CMK (cell line): ENCODE measurements at places on chromosomes 11 and 22.

DNA sequence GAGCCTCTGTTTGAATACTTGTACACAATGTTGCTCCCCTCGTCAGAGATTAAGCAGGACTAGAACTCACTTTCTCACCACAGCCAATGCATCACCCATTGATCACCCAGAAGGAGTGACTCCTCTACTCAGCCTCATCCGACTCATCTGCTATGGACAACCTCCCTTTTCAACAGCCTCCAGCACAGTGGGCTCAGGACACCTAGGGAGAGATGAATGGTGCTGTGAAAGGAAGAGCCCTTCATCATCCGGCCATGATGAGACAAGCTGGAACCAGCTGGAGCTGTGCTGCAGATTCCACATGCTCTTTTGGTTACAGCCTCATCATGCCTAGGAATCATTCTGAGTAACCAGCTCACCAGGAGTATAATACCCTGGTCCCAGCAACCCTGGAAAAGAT lies 15.5 kb downstream of the C11orf91 start:
- no peak for DNase-seq

DNA sequence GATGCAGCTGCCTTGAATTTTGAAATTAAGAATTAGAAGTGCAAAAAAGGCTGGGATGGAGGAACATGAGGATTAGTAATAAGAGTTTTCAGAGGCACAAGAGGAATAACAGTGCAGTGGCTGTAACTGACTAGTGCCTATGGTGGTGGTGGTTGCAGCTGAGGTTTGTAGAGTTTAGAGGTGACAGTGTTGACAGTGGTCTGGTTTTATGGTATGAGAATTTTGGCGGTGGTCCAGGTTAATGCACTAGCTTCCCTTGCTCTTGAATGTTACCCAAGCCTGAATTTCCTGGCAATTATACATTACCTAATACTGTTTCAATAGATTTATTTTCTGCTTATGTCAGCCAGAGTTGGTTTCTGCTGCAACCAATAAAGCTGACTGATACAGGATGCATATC lies 112.8 kb upstream of the C11orf87 start:
- no peak for DNase-seq

GRCh38 chr11:1979607-1980006 lies 18.0 kb downstream of the H19 start:
- no peak for DNase-seq

- no peak for DNase-seq
These were observed 15.2 kb downstream of the PAX6 start for GRCh38 chr11:31795706-31796498.

DNA sequence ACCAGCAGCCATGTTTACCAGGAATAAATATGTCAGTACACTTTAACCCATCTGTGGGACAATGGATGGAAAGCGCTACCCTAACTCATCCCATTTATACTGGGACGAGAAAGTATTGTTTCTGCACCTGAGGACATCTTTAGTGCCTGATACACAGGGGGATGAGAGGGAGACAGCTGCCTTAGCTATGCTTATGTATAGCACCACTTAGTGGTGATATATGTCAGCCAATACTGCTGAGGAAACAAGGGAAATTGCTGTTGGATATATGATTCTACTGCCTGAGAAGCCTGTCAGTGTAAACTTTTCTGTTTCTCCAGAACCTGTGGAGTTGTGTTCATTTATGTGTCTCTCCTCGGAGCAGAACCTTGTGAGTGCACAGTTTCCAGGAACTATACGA lies 13.3 kb upstream of the CEP295 start:
- DNase-seq = no peak

GRCh38 chr11:22069844-22070243 lies 123.0 kb upstream of the ANO5 start:
- no peak for DNase-seq
